ENCODE measurements at places on chromosomes 2 and 18.

- no peak for DNase-seq
These were observed 66.9 kb downstream of the C18orf63 start for GRCh38 chr18:74382481-74383017.

DNA sequence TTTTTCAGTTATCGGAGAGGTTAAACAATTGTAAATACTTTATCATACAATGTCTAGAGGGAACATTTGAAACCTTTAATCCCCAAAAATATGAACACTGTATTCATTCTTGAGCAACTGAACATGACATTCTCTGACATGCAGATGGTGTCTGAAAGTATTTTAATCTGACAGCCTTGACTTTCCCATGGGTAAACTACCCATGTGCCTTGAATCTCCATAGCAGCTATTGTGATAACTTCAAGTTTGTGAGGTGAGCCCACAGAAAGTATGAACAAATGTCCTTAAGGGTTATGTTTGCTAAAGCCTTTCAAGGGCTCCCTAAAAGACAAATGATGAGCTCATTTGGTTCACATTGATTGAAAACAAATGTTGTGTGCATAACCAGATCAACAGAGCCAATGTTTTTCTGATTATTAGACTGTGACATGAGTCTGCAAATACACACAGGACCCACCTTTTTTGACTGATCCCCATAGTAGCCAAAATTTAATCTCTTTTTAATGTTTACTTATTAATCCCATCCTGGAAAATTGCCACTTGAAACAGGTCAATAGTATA lies 1326.0 kb downstream of the LRP1B start:
- DNase-seq = no peak

DNA sequence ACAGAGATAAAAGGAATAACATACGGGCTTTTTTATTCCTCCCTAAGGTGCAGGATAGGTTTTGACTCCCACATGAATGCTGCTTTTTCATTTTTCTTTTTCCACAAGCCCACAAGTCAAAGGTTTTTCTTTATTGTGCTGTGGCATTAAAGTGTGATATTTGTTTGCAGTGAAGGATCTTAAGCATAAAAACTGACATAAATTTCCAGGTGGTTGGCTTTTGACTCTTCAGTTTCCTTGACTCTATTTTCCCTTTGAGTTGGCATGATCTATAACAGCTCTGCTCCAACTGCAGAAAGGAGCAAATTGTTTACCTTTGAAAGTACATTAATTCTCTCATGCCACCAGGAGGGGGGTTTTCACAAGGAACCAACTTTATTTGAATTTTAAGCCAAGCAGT lies 326.2 kb upstream of the FAM98A start:
- DNase-seq = no peak

DNA sequence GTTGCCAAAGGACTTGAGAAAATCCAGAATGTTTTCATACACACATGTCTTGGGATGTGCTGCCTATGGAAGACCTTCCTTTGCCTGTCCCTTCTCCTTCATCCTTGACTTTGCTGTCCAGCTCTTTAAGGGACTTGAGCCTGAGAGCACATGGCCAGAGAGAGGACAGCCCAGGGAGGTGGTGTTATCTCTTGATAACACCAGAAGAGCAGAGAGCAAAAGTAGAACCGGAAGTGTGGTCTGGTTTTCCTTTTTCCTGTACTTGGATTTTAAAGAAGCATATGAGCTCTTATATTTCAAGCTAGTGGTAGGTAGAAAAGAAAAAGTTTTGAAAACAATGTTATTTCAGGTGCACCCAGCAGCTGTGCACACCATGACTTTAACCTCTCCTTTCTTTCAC lies 94.1 kb upstream of the ZNF532 start:
- DNase-seq = no peak

DNA sequence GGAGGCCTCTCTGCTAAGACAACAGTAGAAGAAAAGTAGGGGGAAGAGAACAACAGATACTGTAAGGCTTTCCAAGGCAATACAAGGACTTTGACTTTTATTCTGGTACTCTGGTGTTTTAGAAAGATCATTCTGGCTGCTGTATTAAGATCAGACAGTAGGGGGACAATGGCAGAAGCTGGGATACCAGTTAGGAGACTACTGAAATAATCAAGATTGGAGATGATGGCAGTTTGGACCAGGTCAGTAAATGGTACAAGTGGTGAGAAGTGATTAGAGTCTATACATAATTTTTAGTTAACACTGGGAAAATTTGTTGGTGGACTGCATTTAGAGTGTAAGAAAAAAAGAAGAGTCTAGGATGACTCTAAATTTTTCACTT lies 139.7 kb downstream of the ROCK1 start:
- no peak for DNase-seq

Measured in AG04450 (cell line).